K562 (cell line): ENCODE measurements at places on chromosomes 12 and 14. TPM values are rescaled to one million over a fixed set of nuclear protein-coding genes. Genes with fewer than 3 reads are reported as not detected.

SIX6 gene
- total RNA-seq, result not detected in 2 replicates

DNA sequence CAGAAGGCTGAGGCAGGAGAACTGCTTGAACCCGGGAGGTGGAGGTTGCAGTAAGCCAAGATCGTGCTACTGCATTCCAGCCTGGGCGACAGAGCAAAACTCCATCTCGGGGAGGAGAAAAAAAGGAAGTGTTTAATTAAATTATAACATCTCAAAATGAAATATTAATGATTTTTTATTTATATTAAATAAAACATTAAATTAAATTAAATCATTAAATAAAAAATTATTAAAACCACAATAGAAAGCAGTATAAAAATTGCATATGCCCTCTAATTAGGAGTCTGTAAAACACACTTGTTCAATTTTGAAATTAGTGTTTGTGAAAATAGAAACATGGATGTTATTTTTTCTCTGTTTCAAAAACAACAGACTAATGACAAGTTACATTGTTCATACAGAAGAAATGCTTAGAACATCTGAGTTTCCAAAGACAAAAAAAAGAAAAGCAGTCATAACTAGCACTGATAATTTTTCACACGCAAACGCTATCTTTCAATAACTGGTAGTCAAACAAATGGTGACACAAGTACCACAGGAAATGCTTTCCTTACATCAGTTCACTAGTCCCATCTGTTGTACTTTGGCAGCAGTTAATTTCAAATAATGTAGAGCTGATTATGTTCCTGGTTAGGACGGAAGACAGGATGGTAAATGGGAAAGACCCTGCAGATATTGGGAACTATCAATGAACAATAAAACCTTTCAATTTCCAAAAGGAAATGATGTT, 54.9 kb downstream of the HECTD4 start:
- H3K27me3 ChIP-seq, result no peaks in the 10 kb centered on the region
- no peaks in the 10 kb centered on the region for H3K36me3 ChIP-seq
- no peak overlapping the region for H3K4me3 ChIP-seq
- H3K4me1 ChIP-seq, result peaks cover 4% of the 10 kb centered on the region; the same call in 2 of the 3 replicates
- DNase-seq, result no peak
- no peak overlapping the region for H3K27ac ChIP-seq

DNA sequence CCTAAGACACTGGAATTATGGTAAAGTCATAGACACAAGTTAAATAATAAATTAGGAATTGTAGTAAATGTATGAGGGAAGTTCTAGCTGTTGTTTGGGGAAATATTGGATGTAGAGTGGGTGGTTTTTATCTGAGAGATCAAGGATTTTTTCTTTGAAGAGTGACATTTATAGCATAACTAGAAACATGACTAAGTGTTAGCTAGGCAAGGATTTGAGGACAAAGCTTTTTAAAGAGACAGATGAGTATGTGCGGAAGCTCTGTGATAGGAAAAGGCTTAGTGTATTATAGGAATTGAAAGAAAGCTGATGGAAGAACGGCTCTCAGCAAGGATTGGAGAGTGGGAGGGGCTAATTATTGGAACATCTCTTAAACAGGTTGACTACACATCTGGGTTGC, 24.5 kb downstream of the PDZRN4 start:
- no peaks in the 10 kb centered on the region for H3K4me1 ChIP-seq
- H3K27ac ChIP-seq, result no peak overlapping the region
- H3K4me3 ChIP-seq, result no peak overlapping the region
- H3K36me3 ChIP-seq, result no peaks in the 10 kb centered on the region
- H3K27me3 ChIP-seq, result no peaks in the 10 kb centered on the region
- DNase-seq, result no peak

MAPKAPK5 gene
- total RNA-seq, result 61.5 and 72.1 TPM in 2 replicates

GRCh38 chr12:67928621-67929383, 60.4 kb upstream of the IFNG-AS1 start:
- H3K27ac ChIP-seq, result no peak overlapping the region
- DNase-seq, result no peak
- H3K4me3 ChIP-seq, result no peak overlapping the region
- H3K27me3 ChIP-seq, result no peaks in the 10 kb centered on the region; the same call in 2 of the 3 replicates

- H3K36me3 ChIP-seq, result peaks cover 74% of the 10 kb centered on the region
- no peak overlapping the region for H3K27ac ChIP-seq
- no peak overlapping the region for H3K4me3 ChIP-seq
- H3K27me3 ChIP-seq, result no peaks in the 10 kb centered on the region
Measured at GRCh38 chr12:131933387-131933786, 4.3 kb downstream of the PUS1 start.
